ENCODE measurements at places on chromosomes 2 and 18.

DNA sequence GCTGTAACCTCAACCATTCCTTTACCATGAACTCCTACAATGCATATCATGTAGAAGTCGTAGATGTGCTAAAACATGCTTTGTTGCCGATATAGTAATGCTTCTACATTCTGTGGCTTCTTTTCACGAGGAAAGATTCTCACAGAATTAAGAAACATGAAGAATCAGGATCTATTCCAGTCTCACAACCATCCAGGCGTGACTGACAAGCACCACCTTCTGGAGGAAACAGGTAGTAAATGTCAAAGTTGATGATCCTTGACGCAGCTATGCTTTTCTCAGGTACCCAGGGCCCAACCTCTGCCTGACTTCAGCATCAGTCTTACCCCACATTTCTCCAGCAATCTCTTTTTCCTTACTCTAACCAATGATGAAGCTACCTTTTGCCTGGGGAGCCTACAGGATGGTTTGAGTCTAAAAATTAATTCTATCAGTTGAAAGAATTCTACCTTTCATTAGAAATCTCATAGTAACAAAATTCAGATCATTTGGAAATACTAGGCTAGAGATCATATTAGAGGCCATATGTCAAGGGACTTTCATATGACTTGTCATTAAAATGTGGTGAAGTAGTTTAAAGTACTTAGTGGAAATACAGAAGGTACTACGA lies 123.3 kb upstream of the RND3 start:
- DNase-seq: no peak

GRCh38 chr18:8912348-8913326 lies 189.9 kb upstream of the NDUFV2 start:
- no peak for DNase-seq

DNA sequence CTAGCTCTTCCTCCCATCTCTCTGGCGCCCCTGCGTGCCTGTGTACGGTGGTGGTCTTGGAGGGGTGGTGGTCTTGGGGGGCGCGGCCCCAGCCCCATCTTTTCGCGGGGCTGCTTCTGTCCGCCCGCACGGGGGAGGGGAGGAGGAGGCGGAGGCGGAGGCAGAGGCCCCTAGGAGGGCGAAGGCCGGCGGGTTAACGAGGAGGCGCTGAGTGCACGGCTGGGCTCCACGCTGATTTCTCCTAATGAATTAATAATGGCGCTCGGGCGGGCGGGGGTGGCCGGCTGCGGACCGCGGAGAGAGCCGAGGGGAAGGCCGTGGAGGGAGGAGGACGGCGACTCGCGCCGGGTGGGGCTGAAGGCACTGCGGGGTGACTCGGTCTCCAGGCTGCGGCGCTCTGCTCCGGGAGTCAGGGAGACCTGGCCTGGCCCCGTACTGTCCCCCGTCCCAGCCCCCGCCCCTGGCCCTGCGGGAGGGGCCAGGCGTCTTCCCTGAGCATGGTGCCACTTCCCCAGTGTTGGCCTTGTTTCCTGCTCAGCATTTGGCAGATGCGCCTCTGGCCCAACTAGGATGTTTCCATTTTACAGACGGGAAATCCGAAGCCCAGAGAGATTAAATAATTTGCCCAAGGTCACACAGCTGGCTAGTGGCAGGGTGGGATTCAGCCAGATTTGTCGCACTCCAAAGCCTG lies 6.0 kb downstream of the GAREM2 start:
- no peak for DNase-seq

DNA sequence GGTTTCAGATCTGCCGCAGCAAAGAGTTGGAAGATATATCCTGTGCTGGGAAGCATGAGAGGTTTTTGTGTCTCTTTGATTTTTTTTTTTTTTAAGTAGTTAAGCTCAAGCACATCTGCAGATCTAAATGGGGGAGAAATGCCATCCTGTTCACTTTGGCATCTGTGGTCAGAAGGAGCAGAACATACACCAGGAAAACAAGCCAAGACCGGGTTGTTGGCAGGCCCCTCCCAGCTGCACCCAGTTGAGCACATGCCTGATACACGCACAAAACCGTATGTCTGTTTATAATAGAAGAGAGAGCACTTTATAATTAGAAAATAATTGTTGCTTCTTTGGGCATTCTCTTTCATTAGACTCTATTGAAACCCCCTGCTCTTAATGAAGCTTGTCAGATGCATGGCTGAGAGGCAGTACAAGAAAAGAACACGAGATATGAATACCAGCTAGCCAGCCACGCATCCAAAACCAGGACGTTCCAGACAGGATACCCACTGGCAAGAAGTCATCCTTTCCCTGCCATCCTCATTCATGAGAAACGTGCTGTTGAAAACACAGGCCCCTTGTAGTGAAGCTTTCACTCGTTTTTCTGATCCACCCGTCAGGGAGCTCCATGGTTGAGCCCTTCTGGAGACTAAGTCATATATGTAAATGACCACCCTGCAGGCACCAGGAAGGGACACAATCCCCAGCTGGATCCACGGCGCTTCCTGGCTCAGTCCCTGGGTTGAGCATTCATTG lies 152.2 kb downstream of the ALPK2 start:
- DNase-seq: no peak

DNA sequence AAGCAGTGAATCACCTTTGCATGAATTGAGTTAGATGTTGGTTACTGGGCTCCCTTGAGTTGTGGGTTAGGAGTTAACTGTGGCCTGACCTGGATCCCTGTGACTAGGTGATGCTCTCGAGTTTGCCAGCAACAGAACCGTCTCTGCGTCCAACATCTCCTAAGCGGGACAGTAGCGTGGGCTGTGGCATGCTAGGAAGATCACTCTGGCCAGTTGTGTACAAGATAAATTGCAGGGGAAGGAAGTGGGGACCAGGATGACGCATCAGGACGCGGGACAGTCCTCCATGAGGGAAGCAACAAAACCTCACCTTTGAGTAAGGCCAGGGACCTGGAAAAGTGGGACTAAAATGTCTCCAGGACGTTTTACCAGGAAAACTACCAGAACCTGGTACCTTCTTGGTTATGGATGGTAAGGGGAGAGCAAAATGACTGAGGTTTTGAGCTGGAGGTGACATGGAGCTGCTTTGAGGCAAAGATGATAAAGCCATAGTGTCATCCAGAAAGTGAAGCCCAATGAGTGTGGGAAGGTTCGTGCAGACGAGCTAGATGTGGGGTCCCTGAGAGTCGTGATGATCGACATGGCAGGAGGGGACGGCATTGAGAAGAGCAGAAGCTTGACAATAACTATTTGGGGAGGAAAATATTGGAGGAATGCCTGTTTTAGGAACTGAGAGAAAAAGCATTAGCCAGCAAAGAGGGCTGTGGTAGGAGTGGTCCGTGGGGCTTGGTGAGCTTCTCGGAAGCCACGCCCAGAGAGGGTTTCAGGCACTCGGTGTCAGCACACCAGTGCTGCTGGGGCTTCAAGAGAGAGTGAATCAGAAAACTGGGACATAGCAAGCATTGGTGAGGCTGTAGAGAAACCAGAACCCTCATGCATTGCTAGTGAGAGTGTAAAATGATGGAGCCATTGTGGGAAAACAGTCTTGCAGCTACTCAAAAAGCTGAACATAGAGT lies 95.1 kb downstream of the SMAD7 start:
- DNase-seq: no peak

- DNase-seq: no peak
These were observed 83.4 kb downstream of the TPGS2 start for GRCh38 chr18:36745219-36745975.

GRCh38 chr2:7969756-7970515 lies 711.9 kb upstream of the ID2 start:
- DNase-seq: no peak

GRCh38 chr18:36191286-36191685 lies 4.0 kb downstream of the MOCOS start:
- DNase-seq: no peak

- DNase-seq: no peak
These were observed 602.2 kb downstream of the FBXO15 start for GRCh38 chr18:73545472-73545871.

GRCh38 chr2:239305222-239305575 lies 95.6 kb downstream of the HDAC4 start:
- DNase-seq: peak; percentile 13

DNA sequence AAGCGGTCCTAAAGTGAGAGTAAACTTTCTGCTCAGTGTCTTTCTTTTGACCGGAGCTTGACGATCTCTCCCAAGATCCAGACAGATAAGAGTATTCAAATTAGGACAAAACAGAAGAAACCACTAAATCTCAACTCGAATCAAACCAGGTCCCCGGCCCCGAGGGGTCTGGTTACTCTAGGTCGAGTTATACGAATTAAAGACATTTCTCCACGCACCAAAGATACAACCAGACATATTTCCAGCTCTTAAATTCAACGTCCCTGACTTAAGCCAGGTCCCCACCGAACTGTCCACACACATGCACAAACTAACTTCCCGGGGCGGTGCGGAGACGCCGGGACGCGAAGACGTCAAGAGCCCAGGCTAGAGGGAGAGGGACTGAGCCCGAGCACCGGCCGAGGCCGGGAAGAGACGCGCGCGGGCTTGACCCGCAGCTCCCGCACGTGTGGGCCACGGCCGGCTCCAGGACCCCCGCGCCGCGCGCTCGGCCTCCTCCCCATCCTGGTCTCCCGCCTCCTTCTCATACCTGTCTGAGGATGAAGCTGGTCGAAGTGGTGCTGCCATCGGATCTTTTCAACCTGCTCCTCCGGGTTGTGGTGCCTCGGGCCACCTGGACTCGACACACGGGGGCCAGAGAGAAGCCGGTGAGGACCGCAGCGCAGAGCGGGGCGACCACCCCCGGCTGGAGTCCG lies 896 bp downstream of the CACNB4 start:
- peak; percentile 12 for DNase-seq

DNA sequence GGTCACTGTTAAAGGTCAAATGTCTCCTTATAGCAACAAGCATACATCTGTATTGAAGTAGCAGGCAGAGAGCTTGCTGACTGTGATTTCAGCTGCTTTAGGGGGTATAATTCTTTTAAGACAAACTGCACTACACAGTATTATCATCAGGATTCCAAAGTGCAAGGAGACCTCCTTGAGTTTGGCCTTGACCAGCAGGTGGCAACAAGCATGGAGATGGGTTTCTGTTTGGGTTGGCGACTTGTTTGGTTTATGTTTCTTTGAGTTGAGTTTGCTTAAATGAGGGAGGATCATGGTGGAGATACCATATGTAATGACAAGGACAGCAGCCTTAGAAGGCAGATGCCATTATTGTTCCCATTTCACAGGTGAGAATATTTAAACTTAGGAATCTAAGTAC lies 681.0 kb upstream of the ID2 start:
- no peak for DNase-seq

- DNase-seq: no peak
These were observed 41.1 kb downstream of the STK17B start for GRCh38 chr2:196130039-196130825.

GRCh38 chr2:54310311-54310710 lies 54.3 kb upstream of the TSPYL6 start:
- DNase-seq: no peak

- DNase-seq: no peak
These were observed 6.3 kb downstream of the BOK start for GRCh38 chr2:241564596-241565410.
